ENCODE measurements at places on chromosomes 2 and 18.

GRCh38 chr18:62771494-62772270, 56.3 kb downstream of the PHLPP1 start:
- no peak for DNase-seq

- no peak for DNase-seq
Observed at GRCh38 chr2:167581961-167582574, 665.3 kb downstream of the STK39 start.

DNA sequence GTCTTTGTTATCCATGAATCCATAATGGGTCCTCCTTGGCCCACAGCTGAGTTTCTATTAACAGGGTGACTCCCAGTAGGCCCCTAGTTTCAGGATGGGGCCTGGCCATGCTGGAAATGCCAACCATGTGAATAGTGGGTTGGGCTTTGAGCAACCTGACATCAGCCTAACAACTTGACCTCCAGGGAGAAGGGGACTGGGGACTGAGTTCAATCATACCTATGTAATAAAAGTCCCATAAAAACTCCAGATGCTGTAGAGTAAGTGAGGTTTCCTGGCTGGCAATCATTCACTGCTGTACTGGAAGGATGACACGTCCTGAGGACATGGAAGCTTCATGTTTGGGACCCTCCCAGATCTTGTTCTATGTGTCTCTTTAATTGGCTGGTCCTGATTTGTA, 7.9 kb downstream of the REV1 start:
- DNase-seq = no peak

DNA sequence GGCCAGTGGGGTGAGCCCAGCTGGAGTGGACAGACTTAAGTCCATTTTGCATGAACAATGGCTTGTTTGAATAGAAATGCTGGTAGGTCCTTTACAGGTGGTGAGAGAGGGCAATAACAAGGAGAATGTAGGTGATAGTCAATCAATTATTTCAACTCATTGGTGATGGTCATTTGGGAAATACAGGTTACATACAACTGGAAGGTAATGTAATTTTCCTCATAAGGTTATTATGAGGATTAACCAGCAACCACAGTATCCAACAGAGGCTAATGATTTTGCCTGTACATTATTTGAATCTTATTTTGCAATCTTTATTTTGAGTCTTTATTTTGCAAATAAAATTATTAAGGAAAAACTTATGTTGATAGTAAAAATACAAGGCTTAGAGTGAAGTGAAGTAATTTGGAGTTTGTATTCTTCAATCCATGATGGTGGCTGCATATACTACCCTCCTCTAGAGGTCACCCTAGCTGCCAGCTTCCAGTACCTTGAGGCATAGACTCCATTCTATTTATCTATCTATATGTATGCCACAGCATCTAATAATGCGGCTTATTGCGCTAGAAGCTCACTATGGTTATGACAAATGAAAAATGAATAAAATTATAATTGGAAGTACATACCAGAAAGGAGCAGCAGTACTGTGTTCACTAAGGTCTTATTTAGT, 20.5 kb upstream of the HNMT start:
- no peak for DNase-seq

- no peak for DNase-seq
Observed at GRCh38 chr18:59419386-59419785, 60.3 kb upstream of the LMAN1 start.

DNA sequence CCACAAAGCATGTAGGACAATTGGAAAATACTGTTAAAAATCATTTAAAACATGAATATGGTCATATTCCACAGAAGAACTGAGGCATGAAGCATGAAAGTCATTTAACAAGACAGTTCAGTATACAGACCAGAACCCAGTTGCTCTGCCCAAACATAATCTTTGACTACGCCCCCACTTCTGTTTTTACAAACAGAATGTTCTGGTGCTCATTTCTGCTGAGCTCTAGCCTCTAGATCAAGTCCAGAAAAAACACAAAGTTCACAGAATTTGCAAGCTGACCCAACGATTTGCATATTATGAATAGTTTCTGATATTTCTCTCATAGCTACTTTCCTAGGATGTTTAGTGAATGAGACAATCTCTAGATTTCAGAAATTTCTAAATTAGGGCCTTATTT, 424.9 kb downstream of the PID1 start:
- DNase-seq = no peak

GRCh38 chr18:60411715-60412114, 39.1 kb upstream of the MC4R start:
- no peak for DNase-seq

DNA sequence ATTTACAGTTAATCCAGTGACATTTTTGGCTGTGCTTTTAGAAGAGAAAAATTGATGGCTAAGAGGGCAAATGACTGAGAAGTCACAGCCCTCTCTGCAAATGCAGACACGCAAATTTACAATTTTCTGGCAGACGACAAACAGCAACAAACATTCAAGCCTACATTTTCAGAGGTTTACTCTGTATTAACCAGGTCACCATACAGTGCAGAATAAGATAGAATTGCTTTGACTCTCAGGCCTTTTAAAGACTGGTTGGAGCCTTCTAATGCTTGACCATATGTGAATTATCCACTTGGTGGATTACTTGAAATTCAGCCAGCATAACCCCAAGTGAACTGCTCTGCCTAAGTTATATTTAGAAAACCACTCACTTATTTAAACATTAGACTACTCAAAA, 280.9 kb upstream of the STON1 start:
- no peak for DNase-seq

- DNase-seq = no peak
Observed at GRCh38 chr2:111983478-111984212, 71.4 kb upstream of the TMEM87B start.

GRCh38 chr18:35715139-35715538, 133.6 kb downstream of the GALNT1 start:
- no peak for DNase-seq

GRCh38 chr2:103144837-103145236, 383.0 kb downstream of the TMEM182 start:
- no peak for DNase-seq

- no peak for DNase-seq
Observed at GRCh38 chr2:85458601-85459563, 40.4 kb downstream of the SH2D6 start.

- DNase-seq = no peak
Observed at GRCh38 chr2:161067846-161068350, 92.3 kb upstream of the TANK start.

DNA sequence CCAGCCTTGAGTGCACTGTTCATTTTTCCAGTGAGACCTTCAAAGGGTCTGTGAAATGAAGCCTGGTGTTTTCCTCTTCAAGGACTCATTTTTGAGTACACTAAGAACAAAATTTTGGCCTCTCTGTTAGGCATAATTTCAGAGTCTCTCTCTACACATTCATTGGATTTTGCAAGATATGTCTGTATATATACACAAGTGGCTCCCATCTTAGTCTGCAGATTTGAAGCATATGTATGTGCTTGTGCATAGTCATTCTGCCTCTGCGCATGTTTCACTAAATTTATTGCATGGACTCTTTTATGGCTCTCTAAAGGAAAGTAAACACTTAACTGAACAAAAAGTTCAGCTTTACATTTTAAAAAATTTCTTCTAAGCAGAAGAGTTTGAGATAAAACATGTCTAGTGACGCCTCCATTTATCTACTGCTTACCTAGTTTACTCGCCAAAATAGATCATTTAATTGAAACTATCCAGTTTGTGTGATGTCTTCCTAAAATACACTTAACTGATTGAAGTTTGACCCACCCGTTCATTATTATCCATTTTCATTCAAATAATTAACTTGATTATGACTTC, 145.9 kb downstream of the FMNL2 start:
- DNase-seq = no peak

GRCh38 chr2:30940839-30941238, 133.6 kb upstream of the CAPN13 start:
- DNase-seq = no peak

GRCh38 chr18:58067601-58068000, 23.6 kb downstream of the NEDD4L start:
- DNase-seq = no peak

GRCh38 chr2:71879509-71880184, 268.0 kb downstream of the CYP26B1 start:
- DNase-seq = no peak
